ENCODE measurements at places on chromosomes 4 and X.

- DNase-seq, result no peak
Measured at GRCh38 chr4:40800064-40800463, 50.3 kb downstream of the NSUN7 start.

DNA sequence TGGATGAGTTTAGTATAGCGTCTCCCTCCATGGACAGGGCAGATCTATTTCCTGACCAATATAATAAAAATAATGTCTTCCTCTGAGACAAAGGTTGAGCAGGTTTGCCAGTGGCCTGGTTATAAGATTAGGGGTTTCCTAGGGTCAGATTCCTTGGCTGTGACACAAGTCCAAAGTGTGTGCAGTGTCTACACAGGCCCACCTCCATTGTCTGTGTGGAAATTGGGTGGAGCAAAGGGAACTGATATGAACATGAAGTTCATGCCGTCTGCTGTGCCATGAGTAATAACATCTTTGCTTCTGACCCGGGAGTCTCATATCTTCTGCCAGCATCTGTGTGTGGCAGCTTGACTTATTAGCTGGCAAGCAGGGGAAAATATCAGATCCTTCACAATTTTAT is 187.7 kb upstream of the BOD1L1 start:
- no peak for DNase-seq

GRCh38 chr4:138673053-138673452 is 342.5 kb upstream of the NOCT start:
- DNase-seq, result no peak

GRCh38 chr4:144985531-144985930 is 112.5 kb downstream of the ANAPC10 start:
- DNase-seq, result no peak

DNA sequence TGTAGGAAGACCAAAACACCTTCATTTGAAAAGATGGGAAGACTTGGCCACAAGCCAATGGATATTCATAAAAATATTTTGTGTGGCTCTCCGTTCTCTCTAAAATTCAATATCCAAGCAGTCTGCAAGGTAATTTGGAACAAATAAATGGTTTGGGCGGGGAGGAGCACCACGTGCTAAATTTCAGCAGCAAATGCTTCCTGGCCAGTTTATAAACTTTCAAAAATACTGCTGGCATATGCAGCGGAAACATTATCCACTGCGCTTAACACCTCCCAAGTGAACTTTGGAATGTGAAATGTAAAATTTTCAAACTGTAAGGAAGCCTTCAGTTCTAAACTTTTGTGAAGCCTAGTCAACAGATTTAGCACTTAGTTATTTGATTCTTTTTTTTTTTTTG is 191.0 kb downstream of the NSUN7 start:
- no peak for DNase-seq

DNA sequence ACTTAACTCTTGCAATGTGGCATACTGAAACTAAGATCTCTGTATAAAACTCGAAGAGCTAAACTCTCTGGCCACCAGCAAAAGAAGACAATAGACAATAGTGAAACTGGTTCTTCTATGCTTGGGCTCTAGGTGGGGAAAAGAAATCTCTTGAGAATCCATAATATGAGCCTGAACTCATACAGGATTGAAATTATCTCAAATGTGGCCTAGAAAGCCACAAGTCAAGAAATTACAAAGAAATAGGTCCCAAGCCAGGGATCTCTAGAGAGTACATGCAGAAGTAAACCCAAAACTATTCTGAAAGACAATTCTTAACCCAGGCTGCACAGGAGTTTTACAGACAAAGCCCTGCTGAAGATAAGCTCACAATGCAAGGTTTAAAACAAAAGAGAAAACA is 127.4 kb downstream of the ANAPC10 start:
- DNase-seq, result no peak

DNA sequence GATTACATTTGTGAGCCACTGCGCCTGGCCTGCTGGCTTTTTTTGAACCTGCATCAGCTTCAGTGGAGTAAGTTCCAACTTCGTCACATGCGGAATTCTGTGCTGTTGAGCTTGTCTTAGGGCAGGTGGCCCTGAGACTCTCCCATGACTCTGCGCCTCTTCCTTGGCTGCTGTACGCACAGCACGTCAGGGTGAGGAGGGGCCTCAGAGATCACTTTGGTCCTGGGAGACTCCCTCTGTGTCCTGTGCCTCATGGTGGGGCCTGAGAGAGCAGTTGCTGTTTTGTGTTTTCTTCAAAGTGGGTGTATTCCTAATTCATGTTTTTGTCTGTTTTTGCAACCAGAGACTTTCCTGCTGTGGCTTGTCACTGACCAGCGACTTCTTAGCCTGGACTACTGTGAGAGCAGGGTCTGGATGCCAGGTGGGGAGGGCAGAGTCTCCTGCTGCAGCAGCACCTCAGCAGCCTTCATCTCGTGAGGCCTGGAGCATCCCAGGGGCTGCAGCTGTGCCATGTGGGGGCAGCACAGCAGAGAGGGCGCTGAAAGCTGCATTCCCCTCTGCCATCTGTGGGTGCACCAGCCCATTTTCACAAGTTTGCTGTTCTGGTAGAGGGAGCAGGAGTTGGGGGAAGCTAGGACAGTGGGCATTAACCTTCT is 107.8 kb downstream of the TNIP2 start:
- no peak for DNase-seq

DNA sequence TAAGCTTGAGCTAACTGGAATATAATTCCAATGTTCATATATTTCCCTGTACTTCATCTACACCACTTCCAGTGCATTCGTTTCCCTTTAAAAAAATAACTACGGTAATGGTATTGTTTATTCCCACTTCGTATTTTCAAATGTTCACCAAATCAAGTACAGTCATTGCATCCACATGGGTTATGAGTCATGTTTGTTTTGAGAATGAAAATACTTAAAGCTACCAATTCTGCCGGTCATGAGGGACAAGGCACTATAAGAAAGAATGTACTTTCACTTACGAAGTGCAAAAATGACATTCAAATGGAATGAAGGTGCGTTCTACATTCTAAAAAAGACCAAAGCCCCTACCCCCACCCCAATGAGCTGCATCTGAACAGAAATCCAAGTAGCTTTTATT is 174.4 kb upstream of the FGF13 start:
- DNase-seq, result no peak

- DNase-seq, result no peak
Measured at GRCh38 chr4:106358899-106359298, 9.7 kb downstream of the GIMD1 start.

DNA sequence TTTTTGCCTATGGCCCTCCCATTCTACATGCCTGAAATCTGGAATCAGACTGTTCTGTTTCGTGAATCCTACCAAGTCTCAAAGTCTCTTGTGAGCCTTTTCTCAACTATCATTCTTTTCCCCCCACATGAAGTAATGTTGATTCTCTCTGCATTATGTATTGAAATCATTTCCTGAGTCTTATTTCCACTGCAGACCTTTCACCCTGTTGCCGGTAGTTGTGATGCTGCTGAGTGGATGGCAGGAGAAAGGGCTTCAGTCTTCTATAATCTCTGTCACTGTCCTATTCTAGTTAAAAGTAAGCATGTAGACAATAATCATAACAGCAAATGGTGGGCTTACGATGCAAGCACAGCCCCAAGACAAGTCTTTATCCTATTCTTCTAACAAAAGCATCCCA is 75.0 kb downstream of the TBC1D9 start:
- DNase-seq, result no peak

DNA sequence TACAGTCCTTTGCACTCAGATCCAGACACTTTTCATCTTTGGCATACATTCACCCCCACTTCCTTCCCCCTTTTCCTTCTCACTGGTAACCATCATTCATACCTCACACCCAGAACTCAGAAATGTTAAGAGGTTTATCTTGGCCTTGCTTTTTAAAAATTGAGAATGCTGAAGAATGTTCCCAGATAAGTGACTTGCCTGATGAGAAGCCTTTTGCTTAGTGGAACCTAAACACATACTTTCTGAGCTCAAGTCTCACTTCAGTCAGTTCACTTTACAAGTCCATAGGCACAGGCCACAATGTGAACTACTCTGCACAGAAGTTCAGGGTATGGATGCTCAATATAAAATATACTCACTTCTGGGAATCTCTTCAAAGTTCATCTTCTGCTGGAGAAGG is 129.4 kb downstream of the GRIA3 start:
- DNase-seq, result no peak

DNA sequence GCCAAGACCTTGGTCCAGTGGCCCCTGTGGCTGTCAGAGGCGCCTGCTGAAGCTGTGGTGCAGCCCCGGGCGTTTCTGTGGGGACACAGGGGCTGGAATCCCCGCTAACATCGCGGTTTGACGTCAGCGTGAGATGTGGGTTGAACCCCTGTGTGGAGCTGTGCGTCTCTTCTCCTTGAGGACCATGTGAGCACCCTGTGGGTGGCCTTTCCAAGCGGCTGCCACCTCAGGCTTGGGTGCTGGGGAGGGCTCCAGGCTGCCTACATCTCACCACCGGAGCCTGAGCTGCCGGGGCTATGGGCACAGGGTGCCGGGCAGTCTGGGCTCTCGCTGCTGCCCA is 27.7 kb downstream of the UVSSA start:
- DNase-seq, result no peak

DNA sequence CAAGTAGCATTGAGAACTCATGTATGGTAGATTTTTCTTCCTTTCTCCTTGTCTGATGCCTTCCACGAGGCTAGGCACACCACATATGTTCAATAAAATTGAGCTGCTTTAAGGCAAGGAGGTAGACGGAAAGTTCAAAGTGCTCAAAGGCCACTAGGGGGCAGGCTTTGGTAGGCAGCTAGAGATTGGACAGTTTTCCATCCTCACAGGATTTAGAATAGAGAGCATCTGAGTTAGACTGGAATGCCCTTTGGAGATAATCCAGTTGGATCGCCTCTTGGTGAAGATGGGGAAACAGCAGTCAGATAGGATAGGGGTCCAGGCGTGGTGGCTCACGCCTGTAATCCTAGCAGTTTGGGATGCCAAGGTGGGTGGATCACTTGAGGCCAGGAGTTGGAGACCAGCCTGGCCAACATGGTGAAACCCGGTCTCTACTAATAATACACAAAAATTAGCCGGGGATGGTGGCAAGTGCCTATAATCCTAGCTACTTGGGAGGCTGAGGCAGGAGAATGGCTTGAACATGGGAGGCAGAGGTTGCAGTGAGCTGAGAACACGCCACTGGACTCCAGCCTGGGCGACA is 30.4 kb downstream of the ELF4 start:
- peak; percentile 71 for DNase-seq

Measured in NCI-H1417 (cell line).